GM23338 (cell line): ENCODE measurements at places on chromosomes 5 and 9. TPM values are rescaled to one million over a fixed set of nuclear protein-coding genes. Genes with fewer than 3 reads are reported as not detected.

TAF11L5 gene
- total RNA-seq, result not detected in 2 replicates

ESM1 gene
- total RNA-seq, result 0.14 TPM in 1 of 2 replicates, not detected in the other

RRAGA gene
- total RNA-seq, result 22.6 and 24.7 TPM in 2 replicates

SAXO1 gene
- total RNA-seq, result not detected in 2 replicates

LCN1 gene
- total RNA-seq, result not detected in 2 replicates

OCLN gene
- 61.6 and 79.7 TPM in 2 replicates for total RNA-seq

BHMT2 gene
- 1.7 and 2.5 TPM in 2 replicates for total RNA-seq

SPATA31C1 gene
- total RNA-seq, result 0.08 TPM in 1 of 2 replicates, not detected in the other

PHF24 gene
- total RNA-seq, result 0.14 and 0.19 TPM in 2 replicates

- H3K4me1 ChIP-seq, result no peaks in the 10 kb centered on the region
- H3K36me3 ChIP-seq, result no peaks in the 10 kb centered on the region
- H3K27me3 ChIP-seq, result no peaks in the 10 kb centered on the region
- no peak overlapping the region for H3K4me3 ChIP-seq
- DNase-seq, result no peak
Observed at GRCh38 chr9:112081918-112082729, 93.0 kb downstream of the SUSD1 start.

DNA sequence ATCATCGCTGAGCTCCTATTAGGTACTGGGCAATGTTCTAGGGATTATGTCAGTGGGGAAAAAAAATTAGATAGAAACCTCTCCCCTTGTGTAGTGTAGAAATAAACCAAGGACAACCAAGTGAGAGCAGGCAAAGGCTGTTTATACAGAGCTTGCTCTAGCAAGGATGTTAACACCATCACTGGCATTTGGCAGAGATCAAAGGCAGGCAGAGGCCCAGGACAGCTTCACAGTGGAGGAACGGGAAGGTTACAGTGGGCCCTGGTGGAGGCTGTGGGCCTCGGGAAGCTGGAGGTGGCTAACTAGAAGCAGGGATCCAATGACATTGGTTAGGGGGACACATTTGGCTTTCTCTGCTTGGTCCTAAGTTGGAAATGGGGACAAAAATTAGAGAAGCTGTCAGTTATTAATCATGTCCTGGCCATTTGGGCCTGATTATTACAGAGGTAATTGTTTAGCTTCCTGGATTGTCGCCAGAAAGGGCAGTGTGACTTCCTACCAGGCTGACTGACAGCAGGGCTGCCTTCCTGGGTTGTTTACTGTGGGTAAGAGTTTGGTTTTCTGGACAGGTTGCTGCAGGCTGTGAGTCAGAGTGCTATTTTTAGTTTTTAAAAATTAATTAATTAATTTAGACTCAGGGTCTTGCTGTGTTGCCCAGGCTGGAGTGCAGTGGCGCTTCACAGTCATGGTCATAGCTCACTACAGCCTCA lies 259.3 kb downstream of the ROR2 start:
- no peak for DNase-seq
- H3K4me1 ChIP-seq, result no peaks in the 10 kb centered on the region
- no peaks in the 10 kb centered on the region for H3K27me3 ChIP-seq
- no peaks in the 10 kb centered on the region for H3K36me3 ChIP-seq

DNA sequence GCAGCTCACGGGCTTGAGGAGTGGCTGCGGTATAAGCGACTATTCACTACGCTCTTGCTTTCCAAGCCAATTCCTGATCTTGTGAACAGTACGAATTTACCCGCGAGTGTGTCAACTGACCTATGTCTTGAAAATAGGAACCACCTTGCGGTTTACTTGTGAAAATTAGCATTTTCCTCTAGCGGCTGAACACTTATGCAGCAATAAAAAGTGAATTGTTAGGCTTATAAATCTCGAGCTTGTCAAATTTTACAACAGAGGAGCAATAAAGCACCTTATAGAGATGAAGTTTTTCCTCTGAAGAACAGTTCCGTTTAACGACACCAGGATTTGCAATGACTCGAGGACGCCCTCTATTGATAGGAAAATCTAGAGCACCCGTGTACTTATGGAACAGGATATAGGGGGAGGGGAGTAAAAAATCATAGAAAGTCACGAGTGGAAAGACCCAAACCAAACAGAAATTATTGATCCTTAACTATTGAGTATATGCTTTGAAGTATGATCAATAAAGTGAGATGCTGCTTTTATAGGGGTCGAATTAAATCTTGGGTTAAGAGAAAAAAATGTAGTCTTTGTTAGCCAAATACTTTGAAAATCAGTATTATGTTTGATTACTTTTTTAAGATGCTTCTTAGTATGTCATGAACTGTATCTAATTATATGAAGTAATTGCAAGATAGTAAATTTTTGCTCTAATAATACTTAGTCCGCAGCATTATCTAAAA lies 1.9 kb upstream of the RGMB start:
- H3K36me3 ChIP-seq, result no peaks in the 10 kb centered on the region
- H3K27ac ChIP-seq, result no peak overlapping the region
- DNase-seq, result peak; percentile 91
- peaks cover 28% of the 10 kb centered on the region for H3K4me1 ChIP-seq

GRCh38 chr9:33823801-33824200 lies 6.8 kb downstream of the UBE2R2 start:
- no peak overlapping the region for H3K4me3 ChIP-seq
- H3K27ac ChIP-seq, result no peak overlapping the region
- H3K4me1 ChIP-seq, result peaks cover 17% of the 10 kb centered on the region
- H3K27me3 ChIP-seq, result no peaks in the 10 kb centered on the region
- H3K36me3 ChIP-seq, result no peaks in the 10 kb centered on the region; the same call in 1 of the 2 replicates
- no peak for DNase-seq

- H3K27ac ChIP-seq, result peak overlapping the region; percentile 20
- peak overlapping the region; percentile 18 for H3K4me3 ChIP-seq
- H3K27me3 ChIP-seq, result no peaks in the 10 kb centered on the region
- peaks cover 38% of the 10 kb centered on the region for H3K4me1 ChIP-seq
Observed at GRCh38 chr5:27083449-27084415, 45.3 kb upstream of the CDH9 start.

GRCh38 chr5:133467826-133468463 lies 144.4 kb downstream of the FSTL4 start:
- peaks cover 7% of the 10 kb centered on the region; the same call in 1 of the 2 replicates for H3K4me1 ChIP-seq
- no peak overlapping the region for H3K27ac ChIP-seq
- no peak overlapping the region for H3K4me3 ChIP-seq

- no peaks in the 10 kb centered on the region for H3K27me3 ChIP-seq
- H3K4me1 ChIP-seq, result no peaks in the 10 kb centered on the region
- no peak overlapping the region for H3K4me3 ChIP-seq
- H3K27ac ChIP-seq, result no peak overlapping the region
Observed at GRCh38 chr5:161078793-161079192, 226.8 kb upstream of the ATP10B start.

DNA sequence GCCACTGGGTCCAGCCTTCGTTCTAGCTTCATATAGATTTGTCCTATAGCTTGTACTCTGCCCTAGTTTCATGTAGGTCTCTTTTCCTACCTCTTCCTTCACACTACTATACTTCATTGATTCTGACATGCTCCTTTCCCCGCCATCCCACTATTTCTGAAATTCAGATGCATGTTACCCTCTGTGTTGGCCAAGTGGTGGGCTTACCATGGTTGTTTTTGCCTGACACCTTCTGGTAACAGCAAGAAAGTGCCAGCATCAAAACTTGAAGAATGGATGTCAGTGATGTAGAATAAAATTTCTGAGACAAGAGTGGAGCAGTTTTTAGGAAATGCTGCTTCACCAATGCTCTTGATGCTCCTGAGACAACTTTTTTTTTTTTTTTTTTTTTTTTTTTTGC lies 19.5 kb upstream of the SERINC5 start:
- no peaks in the 10 kb centered on the region for H3K36me3 ChIP-seq
- peak; percentile 78 for DNase-seq
- H3K4me3 ChIP-seq, result no peak overlapping the region
- H3K4me1 ChIP-seq, result no peaks in the 10 kb centered on the region
- H3K27ac ChIP-seq, result no peak overlapping the region

- no peaks in the 10 kb centered on the region for H3K36me3 ChIP-seq
- peaks cover 7% of the 10 kb centered on the region; the same call in 1 of the 2 replicates for H3K4me1 ChIP-seq
- no peak overlapping the region for H3K27ac ChIP-seq
- DNase-seq, result no peak
Observed at GRCh38 chr5:64646169-64646568, 44.1 kb upstream of the SHISAL2B start.

DNA sequence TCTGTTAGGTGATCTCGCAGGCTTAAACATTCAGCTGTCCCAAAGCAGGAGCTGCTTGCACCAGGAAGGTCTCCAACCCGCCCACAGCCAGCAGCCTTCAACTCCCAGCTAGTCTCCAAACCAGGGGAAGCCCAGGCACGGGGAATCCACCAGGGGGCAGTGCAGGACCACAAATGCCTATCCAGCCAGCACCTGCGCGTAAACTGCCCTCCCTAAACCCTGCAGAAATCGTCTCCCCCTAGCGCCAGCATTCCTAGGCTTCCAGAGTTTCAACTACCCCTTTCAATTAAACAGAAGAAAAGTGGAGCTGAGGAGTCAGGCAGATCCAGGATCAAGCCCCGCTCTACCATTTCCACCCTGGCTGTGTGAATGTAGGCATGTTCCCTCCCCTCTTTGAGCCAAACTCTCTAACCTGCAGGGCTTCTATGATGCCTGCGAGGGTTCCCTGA lies 72.0 kb downstream of the HRH2 start:
- peak overlapping the region; percentile 54 for H3K4me3 ChIP-seq
- H3K27me3 ChIP-seq, result no peaks in the 10 kb centered on the region
- no peak overlapping the region for H3K27ac ChIP-seq
- H3K4me1 ChIP-seq, result peaks cover 8% of the 10 kb centered on the region; the same call in 1 of the 2 replicates
- DNase-seq, result peak; percentile 98

GRCh38 chr9:117300371-117301110 lies 114.3 kb downstream of the ASTN2 start:
- peaks cover 17% of the 10 kb centered on the region for H3K4me1 ChIP-seq
- no peak overlapping the region for H3K4me3 ChIP-seq
- no peak for DNase-seq

DNA sequence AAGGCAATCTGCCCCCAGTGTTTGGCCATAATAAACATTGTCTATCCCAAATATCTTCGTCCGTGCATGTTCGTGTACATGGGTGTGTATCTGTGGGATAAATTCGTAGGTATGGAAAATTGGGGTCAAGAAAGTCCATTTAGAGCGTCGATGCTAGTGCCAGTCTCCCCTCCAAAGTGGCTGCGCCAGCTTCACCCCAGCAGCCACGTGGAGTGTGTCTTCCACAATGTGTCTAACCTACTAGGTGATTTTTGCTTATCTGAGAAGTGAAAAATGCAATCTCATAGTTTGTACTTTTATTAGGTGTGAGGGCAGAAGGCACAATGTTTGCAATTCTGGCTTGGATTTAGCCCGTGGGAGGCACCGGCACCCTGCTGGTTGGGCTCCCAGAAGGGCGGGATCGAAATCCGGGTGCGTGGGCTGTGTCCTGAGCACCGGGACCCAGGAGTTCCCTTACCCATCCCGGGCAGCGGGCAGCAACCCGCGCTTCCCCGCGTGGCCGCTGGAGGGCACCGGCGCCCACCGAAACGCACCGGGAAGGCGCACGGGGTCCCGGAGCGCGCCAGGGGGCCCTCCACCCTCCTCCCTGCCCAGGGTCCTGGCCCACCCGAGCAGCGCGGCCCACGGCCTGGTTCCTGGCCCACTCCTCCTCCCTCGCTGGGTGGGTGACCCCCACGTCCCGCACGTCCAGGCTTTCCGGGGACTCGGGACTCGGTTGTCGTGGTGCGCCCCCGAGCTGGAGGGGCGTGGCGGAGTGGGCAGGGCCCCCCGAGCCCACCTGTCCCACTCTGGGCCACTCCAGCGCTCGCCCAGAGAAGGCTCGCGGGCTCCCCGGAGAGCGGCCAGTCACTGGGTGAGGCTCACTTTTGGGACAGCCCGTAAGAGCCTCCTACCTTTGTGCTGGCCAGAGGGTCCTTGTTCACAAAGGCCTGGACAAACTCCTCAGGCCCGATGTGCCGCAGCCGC lies 55.4 kb upstream of the RNF130 start:
- H3K27me3 ChIP-seq, result no peaks in the 10 kb centered on the region
- H3K4me1 ChIP-seq, result no peaks in the 10 kb centered on the region
- peak overlapping the region; percentile 35; the same call in 1 of the 2 replicates for H3K4me3 ChIP-seq
- no peak overlapping the region for H3K27ac ChIP-seq
- peak; percentile 57 for DNase-seq

DNA sequence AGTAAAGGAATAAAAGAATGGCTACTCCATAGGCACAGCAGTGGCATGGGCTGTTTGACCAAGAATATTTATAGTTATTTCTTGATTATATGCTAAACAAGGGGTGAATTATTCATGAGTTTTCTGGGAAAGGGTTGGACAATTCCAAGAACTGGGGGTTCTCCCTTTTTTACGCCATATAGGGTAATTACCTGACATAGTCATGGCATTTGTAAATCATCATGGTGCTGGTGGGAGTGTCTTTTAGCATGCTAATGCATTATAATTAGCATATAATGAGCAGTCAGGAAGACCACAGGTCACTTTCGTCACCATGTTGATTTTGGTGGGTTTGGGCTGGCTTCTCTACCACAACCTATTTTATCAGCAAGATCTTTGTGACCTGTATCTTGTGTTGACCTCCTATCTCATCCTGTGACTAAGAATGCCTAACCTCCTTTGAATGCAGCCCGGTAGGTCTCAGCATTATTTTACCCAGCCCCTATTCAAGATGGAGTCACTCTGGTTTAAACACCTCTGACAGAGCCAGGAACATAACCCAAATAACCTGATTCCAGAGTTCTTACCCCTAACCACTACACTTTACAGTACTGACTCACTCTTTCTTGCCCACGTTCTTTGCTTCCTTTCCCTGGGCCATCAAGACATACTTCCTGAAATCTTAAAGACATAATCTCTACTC lies 25.0 kb upstream of the MRPS30 start:
- DNase-seq, result no peak
- H3K36me3 ChIP-seq, result peaks cover 9% of the 10 kb centered on the region; the same call in 1 of the 2 replicates
- no peaks in the 10 kb centered on the region for H3K27me3 ChIP-seq
- no peak overlapping the region for H3K27ac ChIP-seq
